ENCODE measurements at places on chromosomes 2 and 18.

DNA sequence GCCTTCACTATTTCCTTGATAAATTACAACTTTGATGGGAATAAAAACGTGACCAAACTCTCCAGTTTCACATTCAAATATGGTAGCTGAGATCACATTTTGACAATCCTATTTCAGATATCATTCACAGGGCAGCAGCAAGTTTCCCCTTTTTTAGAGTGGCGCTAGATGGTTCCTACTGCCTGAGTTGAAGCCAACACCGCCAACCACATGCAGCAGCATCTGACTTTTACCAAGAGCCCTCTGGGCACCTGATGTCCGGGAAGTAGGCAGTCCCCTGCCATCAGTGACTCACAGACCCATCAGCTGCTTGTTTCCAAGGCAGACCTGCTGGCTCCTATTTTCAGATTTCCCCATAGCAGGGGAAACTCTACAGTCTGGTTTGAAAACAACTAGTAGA, 4.0 kb upstream of the MREG start:
- no peak for DNase-seq

- no peak for DNase-seq
These were observed 53.9 kb downstream of the ZNF516 start for GRCh38 chr18:76441002-76441667.

DNA sequence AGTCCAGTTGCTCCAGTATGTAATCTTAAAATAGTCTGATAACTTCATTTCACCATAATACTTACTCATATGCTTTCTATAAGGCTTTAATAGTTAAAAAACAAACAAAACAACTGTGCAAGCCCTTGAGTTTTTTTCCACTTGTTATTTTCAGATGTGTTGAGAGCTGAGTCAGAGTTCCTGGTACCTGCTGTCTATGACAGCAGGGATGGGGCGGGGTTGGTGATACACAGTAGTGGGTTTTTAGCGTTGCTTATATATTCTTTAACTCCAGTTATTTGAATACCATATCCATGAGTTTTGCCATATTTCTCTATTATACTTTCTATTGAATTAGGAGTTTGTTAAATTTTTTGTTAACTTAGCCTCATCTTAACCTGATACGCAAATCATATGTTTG, 5.0 kb downstream of the NAPG start:
- no peak for DNase-seq

DNA sequence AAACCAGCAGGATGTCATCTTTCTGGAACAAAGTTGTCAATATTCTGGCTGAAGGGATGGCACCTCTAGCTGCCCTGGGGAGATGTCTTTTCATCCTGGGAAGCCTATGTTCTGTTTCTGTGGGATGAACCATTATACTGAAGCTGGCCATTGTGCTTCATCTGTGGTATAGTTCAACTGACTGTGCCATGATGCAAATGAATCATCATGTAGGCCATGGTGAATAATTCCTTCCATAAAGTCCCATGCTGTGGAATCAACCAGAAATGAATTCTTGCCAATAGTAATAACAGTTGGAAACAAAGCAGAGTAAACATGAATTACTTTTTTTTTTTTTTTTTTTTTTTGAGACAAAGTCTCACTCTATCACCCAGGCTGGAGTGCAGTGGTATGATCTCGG, 64.1 kb upstream of the CNGA3 start:
- DNase-seq: no peak

DNA sequence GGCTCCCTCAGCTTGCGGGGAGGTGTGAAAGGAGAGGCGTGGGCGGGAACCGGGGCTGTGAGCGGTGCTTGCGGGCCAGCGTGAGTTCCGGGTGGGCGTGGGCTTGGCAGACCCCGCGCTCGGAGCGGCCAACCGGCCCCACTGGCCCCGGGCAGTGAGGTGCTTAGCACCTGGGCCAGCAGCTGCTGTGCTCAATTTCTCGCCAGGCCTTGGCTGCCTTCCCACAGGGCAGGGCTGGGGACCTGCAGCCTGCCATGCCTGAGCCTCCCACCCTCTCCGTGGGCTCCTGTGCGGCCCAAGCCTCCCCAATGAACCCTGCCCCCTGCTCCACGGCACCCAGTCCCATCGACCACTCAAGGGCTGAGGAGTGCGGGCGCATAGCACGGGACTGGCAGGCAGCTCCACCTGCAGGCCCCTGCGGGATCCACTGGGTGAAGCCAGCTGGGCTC, 48.2 kb downstream of the RNF138 start:
- no peak for DNase-seq

DNA sequence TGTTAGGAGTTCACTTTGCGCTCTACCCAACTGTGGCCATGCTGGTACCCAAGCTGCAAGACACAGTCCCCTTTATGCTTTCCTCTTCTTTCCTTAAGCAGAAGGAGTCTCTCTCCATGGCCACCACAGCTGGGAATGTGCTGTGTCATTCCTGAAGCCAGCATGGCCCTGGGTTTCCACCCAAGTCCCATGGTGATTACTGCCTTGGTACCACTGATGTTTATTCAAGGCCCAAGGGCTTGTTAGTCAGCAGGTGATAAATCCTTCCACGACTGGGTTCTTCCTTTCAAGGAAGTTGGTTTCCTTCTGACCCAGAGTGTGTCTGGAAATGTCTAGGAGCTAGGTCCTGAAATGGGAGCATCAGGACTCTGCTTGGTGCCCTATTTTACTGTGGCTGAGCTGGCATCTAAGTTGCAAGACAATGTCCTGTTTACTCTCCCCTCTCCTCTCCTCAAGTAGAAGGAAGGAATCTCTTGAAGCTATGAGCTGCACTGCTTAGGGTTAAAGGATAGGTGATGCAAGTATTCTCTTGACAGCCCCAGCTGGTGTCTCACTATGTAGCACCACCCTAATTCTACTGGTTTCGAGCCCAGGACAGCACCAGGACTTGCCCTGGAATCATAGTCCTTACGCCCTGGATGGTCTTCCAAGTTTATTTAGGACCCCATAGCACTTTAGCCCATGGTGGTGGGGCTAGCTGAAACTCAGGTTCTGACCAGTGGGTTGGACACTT, 18.7 kb upstream of the NUP35 start:
- no peak for DNase-seq

DNA sequence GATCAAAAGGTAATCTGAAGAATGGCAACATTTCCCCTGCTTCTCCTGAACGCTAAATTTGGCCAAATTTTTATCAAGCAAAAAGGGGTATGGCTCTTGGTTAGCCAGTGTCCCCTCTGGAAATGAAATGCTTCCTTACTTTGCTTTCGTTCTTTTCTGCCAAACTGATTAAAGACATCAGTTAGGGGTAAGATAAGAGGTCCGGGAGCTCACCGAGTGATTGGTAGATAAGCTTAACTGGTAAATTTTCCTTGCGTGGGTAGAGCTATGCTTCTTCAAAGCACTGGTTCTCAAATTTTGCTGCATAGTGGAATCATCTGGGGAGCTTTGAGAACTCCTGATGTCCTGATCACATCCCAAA, 62.7 kb upstream of the MAPRE2 start:
- DNase-seq: no peak

DNA sequence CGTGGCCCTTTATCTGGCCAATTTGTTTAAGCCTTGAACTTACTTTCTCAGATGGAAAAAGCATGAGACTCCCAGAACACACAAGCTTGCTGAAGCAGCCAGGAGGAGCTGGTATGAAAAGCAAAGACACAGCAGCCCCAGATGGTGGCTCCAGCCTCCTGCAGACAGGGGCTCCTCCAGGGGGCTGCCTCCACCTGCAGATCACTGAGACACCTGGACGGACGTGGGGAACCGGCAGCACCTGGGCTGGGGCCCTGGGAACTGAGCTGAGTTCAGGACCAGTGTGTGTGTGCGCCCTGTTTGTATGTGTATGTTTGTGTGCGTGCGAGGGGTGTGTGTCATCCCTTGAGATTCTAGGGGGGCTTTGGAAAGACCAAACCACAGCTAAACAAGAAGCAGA, 8.6 kb downstream of the CYS1 start:
- DNase-seq: no peak

DNA sequence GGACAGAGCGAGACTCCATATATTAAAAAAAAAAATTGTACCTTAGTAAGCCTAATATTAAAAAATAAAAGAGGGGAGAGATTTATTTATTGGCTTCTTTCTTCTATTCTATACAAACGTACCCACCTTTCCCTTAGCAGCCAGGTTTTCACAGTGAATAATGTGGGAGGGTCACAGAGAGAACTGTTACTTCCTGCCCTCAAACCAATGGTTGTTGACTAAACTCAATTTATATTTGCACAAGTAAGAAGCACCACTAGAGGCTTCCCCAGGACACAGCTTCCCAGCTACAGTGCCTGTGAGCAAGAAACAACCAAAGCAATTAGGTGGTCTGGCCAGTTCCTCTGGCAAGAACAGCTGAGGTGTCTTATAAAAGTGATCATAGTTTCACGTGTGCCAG, 28.9 kb upstream of the GALR1 start:
- no peak for DNase-seq

DNA sequence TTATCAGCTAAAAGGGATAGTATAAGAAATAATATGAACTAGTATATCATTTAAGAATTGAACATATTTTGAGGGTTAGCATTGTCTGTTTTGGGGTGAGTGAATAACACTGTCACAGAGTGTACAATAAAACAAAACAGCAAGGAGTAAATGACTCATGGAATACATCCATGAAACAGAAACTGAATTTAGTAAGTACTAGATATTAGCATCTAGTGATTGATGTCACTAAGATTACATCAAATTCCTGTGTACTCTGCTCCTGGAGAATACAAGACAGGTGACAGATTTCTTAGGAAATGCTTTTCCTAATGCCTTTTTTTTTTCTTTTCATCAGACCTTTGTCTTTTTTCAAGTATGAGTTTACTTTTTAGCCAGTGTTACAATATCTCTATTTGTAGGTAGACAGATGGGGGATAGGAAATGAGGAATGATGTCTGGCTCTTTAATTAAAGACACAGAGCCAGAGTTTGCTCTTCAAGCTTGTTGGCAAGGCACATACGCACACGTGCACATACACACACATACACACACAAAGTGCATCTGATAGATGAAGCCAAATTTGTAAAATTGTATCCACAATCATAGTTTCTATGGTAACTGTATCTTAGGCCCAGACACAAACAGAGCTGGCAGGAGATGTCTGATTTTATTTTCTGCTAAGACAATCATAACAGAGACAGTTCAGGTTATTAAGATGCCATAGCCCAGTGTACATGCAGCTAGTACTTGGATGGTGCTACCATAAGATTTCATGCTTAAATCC, 138.2 kb upstream of the NRP2 start:
- DNase-seq: no peak

- DNase-seq: no peak
These were observed 18.7 kb upstream of the RAPH1 start for GRCh38 chr2:203553784-203554183.

- DNase-seq: no peak
These were observed 259.4 kb downstream of the GBX2 start for GRCh38 chr2:235908826-235909225.

DNA sequence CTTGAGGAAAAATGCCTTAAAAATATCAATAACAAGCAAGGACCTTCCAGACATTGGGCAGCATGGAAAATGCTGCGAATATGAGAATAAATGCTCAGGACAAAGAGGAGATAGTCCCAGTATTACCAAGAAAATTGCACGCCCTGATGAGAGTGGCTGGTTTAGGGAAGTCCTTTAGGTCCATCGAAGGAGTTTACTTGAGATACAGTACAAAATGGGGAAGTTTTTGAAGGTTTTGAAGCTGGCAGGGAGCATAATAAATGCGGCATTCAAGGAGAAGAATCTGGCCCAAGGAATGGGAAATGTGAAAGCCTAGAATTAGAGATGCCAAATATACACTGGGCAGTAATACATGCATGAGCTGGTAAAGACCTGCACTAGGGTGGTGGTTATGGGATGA, 90.2 kb upstream of the SPATS2L start:
- no peak for DNase-seq

DNA sequence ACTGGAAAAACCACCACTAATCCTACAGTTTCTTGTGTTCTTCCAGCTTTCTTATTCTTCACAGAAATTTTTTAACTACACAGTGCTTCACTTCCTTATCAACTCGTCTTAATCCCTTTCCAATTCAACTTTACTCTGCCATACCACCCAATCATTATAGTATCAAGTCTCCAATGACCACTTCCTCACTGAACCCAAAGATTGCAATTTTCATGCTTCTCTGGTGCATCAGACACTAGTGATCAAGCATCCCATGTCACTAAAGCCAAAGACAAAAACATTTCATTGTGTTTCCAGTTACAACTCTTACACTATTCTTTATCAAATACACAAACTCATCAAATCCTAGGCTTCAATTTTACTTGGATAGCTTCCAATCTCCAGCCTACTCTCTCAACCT, 9.5 kb downstream of the CHAC2 start:
- DNase-seq: no peak

Measured in stimulated activated CD8-positive, alpha-beta memory T cell treated with anti-CD3 and anti-CD28 coated beads, Interleukin-15, amount 100 ng/mL, for 24 hours (primary cell).